Upper lobe of left lung (tissue), 6 donors: ENCODE measurements at places on chromosomes 13 and 19.
A peak's percentile ranks its signal among the peaks of the same experiment; 100 is the strongest.

- no peak for DNase-seq
- no peaks in the 10 kb centered on the region for H3K27me3 ChIP-seq
- H3K36me3 ChIP-seq, result peaks cover 28% of the 10 kb centered on the region
Observed at GRCh38 chr19:10126213-10126639, 6.5 kb upstream of the EIF3G start.

GRCh38 chr13:52975161-52975560 lies 53.5 kb upstream of the OLFM4 start:
- H3K4me1 ChIP-seq, result no peaks in the 10 kb centered on the region
- H3K27me3 ChIP-seq, result no peaks in the 10 kb centered on the region
- H3K27ac ChIP-seq, result no peak overlapping the region

- peaks cover 69% of the 10 kb centered on the region for H3K4me1 ChIP-seq
- peak overlapping the region; percentile 93 for H3K27ac ChIP-seq
- DNase-seq, result no peak
- H3K27me3 ChIP-seq, result no peaks in the 10 kb centered on the region
- H3K36me3 ChIP-seq, result peaks cover 19% of the 10 kb centered on the region
- peak overlapping the region; percentile 45 for H3K4me3 ChIP-seq
Observed at GRCh38 chr19:40800997-40801377, 2.0 kb downstream of the EGLN2 start.

DNA sequence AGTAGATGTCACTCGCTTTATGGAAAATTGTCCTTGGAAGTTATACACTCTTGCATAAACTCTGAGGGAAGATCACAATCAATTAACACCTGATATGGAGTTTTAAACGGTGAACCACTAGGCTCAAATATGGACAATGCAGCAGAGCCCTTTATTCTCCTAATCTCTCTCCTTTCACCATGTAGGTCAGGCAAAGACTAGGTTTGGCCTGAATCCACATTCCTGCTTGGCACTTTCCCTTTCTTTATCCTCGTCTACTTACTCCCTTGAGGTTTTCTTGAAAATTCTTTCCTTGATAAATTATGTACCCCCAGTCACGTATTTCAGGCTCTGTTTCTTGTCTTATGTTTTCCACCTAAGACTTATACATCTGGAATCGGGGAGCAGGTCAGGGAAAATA lies 751.7 kb downstream of the DACH1 start:
- no peak for DNase-seq
- H3K4me3 ChIP-seq, result no peak overlapping the region
- no peaks in the 10 kb centered on the region for H3K4me1 ChIP-seq
- no peaks in the 10 kb centered on the region for H3K36me3 ChIP-seq
- no peak overlapping the region for H3K27ac ChIP-seq

DNA sequence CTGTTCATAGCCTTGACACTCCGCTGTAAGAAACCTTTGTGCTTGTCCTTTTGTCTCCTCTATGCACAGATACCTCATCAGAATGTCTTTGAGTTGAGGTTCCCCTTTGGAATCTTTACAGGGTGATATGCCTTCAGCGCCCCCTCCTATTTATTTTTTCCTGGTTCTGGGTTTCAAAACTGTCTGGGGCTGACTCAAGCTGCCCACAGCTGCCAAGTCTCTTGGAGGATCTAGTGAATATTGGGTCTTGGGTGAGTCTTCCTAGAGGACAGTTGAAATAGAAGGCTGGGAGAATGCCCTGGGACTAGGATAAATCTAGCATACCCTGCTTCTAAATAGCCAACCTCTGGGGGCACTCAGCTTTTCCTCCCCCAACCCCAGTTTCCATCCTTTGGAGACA lies 930 bp downstream of the ZNF136 start:
- peaks cover 32% of the 10 kb centered on the region for H3K4me1 ChIP-seq
- no peaks in the 10 kb centered on the region for H3K36me3 ChIP-seq
- H3K27ac ChIP-seq, result peak overlapping the region; percentile 98
- no peak for DNase-seq
